ENCODE measurements at places on chromosomes 7 and 10.

- DNase-seq: peak; percentile 48
Measured at GRCh38 chr10:26860102-26860442, 686 bp downstream of the ABI1 start.

GRCh38 chr10:48246501-48246900, 28.0 kb downstream of the FRMPD2 start:
- no peak for DNase-seq

DNA sequence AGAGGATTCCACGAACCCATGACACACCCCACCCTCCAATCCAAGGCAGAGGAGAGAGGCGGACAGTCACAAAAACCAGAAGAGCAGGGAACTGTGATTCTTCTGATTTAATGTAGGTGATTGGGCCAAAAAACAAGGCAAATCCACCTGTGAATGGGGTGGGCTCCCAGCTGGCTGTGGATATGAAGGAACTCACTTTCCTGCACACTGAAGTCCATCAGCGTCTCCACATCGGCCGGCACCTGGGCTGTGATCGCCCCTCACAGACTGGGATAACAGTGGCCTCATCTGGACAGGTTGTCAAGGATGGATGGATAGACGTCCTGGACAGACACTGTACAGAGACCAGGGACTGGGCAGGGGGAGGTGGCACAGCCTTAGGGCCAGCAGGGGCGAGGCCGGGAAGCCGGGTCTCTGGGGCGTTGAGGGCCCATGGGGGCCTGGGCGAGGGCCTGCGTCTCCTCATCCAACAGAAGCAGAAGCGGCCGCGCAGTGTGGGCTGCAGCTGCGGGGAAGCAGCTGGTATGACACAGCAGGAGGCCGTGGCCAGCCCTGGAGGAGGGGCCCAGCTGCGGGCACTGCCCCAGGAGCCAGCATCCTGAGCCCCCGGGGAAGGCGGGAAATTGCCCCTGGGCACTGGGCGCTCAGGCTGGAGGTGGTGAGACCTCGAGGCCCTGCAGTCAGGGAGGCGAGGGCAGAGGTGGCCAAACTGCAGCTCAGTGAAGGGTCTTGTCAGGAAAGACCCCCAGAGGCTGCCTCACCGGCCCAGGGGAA, 54.2 kb downstream of the DIP2C start:
- DNase-seq: no peak

DNA sequence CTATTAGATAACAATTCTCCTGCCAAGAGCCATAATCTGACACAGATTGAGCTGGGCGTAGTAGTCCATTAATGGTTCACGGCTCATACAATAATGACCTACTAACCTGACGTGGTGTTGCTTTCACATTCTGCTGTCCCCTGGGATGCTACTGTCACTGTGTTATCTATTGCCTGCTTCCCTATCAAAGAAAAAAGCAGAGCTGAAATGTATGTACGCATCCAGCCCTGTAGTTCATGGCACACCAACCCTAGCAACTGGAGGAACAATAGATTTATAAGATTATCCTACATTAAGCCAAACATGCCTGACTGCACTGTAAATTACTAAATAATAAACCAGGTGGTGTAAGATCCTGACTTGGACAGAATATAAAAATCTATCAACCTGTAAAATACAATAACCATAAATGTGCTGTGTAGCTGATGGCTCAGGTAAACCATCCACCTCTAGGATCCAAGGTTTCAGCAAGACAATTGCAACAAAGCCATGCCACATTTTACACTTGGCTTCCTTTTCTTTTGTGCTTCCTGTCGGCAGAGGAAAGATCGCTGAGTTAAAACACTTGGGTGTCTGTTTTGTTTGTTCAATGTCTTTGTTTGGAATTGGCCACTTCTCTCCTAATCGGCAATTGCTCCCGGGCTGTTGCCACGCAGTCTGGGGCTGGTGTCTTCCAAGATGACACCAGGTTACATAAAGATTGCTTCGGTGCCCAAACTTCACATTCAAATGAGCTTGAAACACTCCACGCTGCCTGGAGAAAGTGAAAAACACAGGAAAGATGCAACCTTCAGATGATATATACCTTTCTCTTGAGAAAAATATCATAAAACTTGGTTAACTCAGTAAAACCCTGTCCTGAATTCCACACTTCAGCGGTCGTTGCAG, 143.9 kb upstream of the MGMT start:
- no peak for DNase-seq

DNA sequence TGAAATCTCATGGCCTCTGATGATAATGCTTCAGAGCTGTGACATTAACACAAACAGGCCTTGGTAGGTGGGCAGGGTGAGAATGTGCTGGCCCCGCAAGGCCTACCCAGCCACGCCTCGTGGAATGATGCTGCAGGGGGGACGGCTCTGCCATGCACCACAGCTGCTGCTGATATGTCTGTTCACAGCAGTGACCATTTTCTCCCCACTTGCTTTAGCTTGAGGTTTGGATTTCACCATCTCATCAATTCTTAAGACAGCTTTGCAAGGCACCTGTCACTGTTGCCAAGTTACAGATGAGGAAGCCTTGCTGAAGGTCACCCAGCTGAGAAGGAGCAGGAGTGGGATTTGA, 128.3 kb downstream of the PTPN20 start:
- no peak for DNase-seq

- DNase-seq: peak; percentile 58
Measured at GRCh38 chr10:93006435-93007039, 54.1 kb upstream of the CYP26C1 start.

DNA sequence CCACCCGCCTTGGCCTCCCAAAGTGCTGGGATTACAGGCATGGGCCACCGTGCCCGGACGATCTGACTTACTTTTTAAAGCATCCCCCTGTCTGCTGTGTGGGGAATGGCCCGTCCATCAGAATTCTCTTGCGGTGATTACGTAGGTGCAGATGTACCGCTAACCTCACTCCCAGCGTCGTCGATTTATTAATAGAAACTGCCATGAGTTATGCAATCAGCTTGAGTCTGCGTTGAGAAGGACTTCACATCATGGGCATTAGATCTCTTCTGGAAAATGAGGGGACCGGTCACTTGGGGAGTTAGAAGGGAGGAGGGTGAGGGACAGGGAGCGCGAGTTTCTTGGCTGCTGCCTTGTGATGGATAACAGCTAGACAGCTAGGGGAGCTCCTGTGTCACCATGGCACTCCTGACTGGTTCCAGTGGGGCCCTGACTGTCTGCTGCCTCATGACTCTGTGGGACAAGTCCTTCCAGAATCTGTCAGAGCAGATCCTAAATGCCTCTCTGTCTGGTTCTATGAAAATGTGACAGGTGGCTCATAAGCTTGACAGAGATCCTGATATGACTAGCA, 35.2 kb downstream of the POR start:
- no peak for DNase-seq

Measured in SK-MEL-5 (cell line).